ENCODE measurements at places on chromosomes 16 and 17.

DNA sequence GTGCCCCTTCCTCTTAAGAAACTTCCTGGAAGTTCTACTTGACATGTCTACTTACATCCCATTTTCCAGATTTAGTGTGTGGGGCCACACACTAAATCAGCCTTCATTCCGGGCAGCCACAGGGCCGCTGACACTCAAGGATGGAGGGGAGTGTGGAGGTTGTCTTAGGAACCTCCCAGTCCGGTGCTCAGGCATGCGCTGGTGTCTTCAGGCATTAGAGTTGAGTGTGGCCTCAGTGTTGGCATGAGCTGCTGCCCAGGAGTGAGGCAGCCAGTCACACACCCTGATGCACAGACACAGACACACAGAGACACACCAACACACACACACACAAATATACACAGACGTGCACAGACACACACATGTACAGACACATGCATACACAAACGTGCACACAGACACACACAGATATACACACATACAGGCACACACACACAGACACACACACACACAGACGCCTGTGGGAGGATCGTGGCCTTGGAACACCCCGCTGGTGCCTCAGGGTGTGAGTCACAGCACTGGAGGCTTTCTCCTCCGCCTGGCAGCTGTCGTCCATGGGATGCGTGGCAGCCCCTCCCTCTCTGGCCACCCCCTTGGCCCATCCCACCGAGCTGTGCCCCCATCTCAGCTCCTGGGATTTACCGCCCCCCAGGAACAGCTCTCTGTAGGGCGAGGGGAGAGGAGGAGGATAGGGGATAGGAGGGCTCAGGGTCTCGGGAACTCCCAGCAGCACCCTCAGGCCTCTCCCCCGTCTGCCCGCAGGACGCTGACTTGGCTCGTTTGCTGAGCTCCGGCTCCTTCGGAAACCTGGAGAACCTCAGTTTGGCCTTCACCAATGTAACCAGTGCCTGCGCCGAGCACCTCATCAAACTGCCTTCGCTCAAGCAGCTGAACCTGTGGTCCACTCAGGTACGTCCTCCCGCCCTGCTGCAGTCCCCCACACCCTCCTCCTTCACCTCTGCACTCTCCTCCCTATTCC is 75.6 kb upstream of the PLCG2 start:
- no peak for DNase-seq

- DNase-seq, result no peak
Measured at GRCh38 chr16:53129281-53130158, 74.7 kb downstream of the CHD9 start.

GRCh38 chr16:76351441-76351840 is 74.2 kb downstream of the CNTNAP4 start:
- DNase-seq, result no peak

DNA sequence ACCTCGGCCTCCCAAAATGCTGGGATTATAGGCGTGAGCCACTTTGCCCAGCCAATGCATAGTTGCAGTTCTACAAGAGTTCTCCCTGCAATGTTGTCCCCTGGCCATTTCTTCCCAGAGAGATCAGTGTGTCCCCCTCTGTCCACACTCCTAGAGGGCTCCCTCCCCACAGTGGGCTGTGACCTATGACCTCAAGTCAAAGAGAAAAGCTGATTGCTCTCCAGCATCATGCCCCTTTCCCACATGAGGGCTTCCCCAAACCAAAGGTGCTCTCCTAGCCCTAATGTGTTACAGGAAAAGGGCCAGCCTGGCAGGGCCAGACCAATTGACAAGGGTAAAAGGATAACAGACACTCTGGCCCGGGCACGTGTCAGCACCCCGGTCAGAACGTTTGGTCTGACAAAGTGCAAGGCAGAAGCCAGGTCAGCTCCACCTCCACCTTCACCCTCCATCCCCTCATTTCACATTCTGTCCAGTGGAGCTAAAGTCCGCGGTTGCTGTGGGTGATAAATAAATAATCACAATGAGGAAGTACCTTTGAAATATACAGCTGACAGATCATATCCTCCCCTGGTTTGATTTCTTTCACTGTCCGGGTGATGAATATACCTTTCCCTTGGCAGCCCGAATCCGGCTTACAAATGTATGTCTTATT is 17.8 kb downstream of the TTLL6 start:
- DNase-seq, result no peak

DNA sequence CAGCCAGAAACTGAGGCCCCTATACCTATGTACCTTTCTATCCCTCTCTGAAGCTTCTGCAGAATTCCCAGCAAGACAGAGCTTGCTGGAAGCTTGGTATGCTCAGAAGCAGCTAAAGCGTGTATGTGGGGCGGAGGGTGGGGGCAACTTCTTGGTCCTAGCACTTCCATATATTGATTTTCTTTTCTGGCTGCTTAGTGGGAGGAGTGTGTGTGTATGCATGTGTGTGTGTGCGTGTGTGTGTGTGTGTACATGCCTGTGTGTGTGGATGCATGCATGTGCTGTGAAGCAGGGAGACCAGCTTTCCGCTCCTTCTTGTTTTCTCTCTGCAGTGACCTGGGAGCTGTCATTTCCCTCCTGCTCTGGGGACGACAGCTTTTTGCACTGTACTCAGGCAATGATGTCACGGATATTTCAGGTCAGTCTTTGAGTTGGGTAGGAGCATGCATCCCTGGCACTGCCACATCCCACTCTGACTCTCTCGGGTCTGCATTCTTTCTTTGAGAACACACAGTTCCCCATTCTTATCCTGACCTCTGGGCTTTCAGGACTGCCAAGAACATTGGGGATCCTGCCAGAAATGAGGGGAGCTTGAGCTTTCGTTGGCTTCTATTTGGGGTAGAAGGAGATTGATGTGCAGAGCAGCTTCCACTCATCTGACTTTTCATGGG is 10.7 kb downstream of the HPR start:
- DNase-seq, result no peak

GRCh38 chr16:86215233-86215978 is 294.9 kb upstream of the FOXF1 start:
- no peak for DNase-seq

DNA sequence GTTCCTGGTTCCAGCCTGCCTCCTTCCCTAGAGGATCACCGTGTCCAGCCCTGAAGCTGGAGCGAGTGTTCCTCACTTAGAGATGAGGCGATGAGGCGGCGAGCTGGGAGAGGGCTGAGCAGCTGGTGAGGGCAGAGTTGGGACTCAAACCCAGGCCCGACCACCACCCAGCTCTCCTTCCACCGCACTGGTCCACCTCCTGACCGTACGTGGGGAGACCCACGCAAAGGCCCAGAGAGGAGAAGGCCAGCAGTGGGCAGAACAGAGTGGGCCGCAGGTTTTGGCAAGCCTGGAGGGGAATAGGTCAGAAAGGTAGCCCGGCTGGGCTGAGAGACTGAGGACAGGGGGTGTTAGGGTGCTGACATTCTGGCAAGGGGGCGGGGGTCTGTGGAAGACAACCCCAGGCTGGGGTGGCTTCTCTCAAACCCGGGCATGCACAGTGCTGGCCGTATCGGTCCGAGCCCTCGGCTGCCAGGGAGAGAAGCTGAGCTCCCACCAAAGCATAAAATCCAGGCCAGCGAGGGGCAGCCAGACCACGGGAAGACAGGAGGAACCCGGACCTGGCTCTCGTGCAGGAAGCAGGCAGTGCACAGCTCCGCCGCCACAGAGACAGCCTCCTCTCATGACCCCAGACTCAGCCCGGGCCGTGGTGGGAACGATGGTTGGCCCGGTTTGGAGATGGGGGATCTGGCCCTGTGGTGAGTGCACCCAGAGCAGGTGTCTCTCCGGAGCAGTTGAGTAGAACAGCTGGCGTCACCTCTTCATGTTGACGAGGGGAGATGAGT is 24.9 kb downstream of the MLYCD start:
- no peak for DNase-seq

GRCh38 chr16:14629612-14629918 is 495 bp downstream of the PARN start:
- DNase-seq, result no peak

- DNase-seq, result no peak
Measured at GRCh38 chr16:89709166-89709565, 7.7 kb upstream of the SPATA2L start.

GRCh38 chr17:4969047-4969550 is 1.5 kb upstream of the SPAG7 start:
- no peak for DNase-seq

- no peak for DNase-seq
Measured at GRCh38 chr17:28957992-28958355, 6.7 kb upstream of the PHF12 start.

Measured in NCI-H1930 (cell line).